ENCODE measurements at places on chromosomes 3 and 15. TPM values are rescaled to one million over a fixed set of nuclear protein-coding genes. Genes with fewer than 3 reads are reported as not detected.
A peak's percentile ranks its signal among the peaks of the same experiment; 100 is the strongest.

The PPP1R14D gene
- not detected for total RNA-seq

The TNFAIP8L3 gene
- not detected for total RNA-seq

The EEFSEC gene
- total RNA-seq, result 8.6 TPM

The BOC gene
- 29.6 TPM for total RNA-seq

The BSN gene
- total RNA-seq, result 1.3 TPM

The KBTBD12 gene
- total RNA-seq, result 2.0 TPM

The CYP19A1 gene
- 0.26 TPM for total RNA-seq

The STRA6 gene
- not detected for total RNA-seq

The GNB4 gene
- 7.3 TPM for total RNA-seq

The TMEM40 gene
- total RNA-seq, result not detected

The CHCHD6 gene
- 10.9 TPM for total RNA-seq

The ALDH1A2 gene
- 1.6 TPM for total RNA-seq

GRCh38 chr3:4418156-4418555, 48.9 kb downstream of the SUMF1 start:
- DNase-seq, result no peak

- no peak for DNase-seq
Observed at GRCh38 chr3:16366581-16366980, 101.6 kb downstream of the OXNAD1 start.

- DNase-seq, result no peak
Observed at GRCh38 chr15:74173380-74174218, at the start of gene ISLR. Gene ISLR, plus strand, starts transcription at chr15:74173710. Its CDS starts 1,149 bp downstream, at chr15:74174859.

DNA sequence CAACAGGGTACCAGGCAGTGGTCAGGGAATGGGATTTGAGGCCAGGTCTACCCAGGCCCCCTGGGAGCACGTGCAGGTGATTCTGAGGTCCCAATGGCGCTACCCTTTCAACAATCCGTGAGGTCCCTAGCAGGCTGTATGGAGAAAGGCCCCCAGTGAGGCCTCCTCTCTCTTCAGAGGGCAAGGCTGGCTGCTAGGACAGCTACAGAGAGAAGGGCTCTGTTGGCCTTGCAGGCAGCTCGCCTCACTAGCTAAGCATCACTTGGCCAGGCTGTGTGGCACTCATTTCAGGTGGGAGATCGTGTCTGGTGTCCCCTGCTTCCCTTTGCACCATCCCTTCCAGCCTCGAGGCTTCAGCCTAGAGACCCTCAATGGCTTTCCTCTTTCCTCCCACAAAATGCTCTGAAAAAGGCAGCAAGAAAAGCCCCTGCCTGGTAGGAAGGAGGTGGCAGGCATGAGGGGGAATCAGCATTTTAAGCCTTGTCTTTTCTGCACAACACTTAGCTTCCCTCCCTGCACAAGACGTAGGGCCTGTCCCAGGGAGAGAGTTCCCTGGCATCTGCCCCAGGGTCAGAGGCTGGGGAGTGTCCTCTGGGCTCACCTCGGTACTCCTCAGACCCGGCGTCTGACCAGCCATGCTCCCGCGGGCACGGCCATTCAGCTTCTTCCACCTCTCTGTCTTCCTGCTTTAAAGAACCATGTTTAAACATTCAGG, 111.8 kb downstream of the ASB7 start:
- DNase-seq, result no peak

DNA sequence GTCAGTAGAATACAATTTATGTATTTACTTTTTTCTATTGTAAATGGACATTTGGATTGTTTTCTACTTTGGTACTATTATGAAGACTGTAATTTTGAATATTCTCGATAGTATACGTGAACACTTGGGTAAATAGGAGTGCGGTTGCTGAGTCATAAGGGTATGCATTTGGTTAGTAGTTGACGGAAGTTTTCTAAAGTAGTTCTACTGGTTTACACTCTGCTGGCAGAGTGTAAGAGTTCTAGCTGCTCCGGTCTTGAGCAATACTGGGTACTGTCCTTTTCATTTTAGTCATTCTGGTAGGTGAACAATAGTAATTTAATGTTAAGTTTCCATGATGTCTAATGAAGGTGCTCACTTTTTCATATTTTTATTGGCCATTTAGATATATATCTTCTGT, 70.0 kb downstream of the MEF2A start:
- no peak for DNase-seq

DNA sequence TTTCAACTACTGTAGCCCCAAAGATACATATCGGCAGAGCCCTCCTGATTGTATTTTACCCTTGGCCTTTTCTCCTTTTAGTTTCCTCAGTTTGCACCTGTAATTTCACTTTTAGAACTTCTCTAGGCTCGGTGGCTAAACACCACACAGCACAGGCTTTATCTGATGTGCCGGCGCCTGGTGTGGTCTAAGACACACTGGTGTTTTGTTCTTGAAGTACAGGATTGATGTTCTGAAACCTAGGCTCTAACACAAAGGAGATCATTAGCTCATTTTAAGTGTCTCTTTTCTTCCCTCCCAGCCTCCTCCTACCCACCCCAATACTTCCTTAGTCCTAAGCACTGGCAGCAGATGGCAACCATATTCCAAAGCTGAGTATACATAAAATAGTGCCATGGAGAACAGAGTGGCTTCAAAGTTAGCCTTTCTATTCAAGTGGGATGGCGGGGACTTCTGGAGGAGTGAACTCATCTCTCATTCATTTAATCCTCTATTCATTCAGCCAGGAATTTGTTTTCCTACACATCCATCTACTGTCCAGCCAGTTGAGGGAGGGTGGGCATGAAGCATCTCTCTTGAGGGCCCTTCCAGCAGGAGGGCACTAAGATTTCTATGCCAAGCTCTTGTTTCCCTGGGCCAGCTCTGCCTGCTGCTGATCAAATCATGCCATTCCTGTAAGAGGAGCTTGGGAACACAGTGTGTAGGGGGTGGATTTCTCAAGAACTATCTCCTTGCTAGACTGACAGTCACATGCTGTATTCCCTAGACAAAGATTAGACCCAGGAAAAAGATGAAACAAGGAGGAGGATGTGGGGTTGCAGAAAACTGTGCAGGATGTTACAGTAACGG, 71.2 kb downstream of the TIGIT start:
- DNase-seq, result no peak

- DNase-seq, result no peak
Observed at GRCh38 chr15:62142736-62143135, 22.3 kb downstream of the C2CD4B start.

DNA sequence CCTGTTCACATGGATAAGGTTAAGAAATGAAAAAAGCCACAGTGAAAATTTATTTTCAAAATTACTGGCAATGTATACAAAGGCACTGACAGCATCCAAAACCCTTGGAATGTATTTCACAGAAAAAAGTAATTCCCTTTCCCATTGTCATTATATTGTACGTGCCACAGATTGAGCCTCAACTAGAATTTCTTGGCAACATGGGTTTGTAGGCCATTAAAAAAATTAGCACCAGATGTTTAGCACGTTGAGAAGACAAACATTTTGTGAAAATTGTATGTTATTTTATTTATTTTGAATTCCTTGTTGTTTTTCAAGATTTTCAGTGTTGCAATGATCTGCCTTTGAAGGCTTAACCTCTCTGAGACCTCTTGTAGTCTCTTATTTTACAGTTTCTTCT, 76.3 kb upstream of the EPHB3 start:
- DNase-seq, result no peak

DNA sequence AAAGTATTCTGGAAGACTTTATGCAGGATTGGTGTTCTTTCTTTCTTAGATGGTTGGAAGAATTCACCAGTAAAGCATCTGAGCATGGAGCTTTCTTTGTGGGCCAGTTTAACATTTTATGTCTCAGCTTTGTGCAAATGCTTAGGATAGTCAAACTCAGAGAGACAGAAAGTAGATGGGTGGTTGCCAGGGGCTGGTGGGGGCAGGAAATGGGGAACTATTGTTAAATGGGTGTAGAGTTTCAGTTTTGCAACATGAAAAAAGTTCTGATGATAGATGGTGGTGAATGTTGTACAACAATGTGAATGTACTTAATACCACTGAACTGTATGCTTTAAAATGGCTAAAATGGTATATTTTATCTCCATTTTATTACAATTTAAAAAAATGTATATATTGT, 24.8 kb downstream of the SPCS1 start:
- no peak for DNase-seq

DNA sequence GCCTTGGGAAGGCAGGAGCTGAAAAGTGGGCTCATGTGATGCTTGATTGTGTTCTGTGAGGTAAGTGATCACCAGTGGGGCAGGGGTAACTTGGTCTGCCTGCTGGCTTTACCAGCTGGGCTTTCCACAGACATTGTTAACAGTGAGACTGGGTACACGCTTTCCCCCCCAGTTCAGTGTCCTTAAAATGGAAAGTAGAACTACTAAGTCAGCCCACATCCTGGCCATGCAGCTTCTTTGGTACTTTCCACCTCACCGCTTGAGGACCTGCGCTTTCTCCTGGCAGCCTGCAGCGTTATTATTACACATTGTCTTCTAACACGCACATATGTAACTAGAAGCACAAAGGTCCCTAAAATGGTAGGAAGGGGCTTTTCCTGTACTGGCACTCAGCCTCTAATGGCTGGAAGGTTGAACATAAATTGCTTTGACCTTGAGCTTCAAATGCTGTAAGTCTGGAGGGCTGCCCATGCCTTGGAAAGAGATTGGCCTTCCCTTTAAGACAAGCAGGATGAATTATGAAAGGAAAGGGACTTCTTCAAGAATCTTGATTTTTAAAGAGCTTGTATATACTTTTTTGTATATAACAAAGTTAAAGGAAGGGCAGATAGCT, 216.1 kb upstream of the ROPN1 start:
- DNase-seq, result no peak

DNA sequence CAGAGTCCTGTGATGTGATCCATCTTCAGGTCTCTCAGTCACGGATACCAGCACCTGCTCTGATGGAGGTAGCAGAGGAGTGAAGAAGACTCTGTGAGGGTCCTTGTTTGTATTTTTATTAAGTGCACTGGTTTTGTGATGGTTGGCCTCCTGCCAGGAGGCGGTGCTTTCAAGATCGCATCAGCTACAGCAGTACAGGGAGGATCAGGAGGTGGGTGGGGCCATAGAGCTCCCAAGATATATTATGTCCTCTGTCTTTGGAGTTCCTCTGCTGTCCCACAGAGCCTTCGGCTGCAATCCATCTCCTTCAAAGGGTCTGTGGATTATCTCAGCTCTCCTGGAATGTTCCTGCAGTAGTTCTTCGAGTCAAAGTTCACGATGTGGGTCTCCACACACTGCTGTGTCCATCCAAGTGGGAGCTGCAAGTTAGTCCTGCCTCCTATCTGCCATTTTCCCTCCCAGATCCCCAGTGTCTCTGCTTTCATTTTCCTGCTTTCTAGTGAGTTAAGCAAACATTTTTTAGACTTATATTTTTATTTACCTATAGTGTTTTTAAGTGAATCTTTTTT, 54.7 kb downstream of the TM2D3 start:
- no peak for DNase-seq

DNA sequence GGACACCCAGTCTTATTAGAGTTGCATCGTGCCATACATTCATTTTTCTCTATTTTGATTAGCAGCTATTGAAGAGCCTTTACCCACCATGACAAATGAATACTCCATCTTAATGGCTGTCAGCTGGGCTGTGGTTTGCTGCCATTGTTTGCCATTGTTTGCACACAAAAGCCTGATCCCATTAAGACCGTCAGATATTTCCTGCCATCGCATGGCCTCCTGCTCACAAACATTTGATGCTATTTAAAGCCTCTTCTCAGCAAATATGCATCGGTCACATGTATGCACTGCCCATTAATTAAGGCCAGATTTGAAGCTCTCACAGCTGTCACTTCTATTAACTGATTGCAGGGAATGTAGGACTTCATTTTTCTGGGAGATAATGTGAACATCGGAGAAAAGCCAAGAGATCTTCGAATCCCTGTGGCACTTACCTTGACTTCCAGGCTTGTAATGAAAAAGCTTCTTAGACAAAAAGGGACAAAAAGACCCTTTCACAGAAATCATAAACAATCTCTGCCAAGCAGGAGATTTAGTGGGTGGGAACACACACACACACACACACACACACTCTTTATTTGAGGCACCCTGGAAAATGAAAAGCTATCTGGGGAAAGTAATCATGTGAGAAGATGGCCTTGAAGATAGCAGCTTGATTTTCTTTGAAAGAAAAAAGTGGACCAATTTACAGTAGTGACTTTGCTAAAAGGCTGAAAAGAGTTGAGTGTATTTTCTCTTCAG, 175.4 kb upstream of the NR2E3 start:
- no peak for DNase-seq

DNA sequence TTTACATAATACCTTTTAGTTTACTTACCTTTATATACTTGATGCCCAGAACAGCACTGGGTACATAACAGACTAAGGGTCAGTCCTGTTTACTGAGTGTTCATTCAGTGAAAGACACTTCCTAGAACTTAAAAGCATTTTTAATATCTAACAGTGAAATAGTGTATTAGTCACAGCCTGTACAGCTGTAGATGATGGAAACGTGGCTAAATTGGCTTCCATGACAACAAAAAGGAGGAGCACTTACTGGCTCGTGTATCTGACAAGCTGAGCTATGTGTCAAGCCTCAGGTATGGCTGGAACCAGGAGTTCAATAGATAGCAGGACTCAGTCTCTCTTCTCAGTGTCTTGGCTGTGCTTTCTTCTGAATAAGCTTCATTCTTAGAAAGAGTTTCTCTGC, 40.2 kb downstream of the CMTM8 start:
- no peak for DNase-seq

- no peak for DNase-seq
Observed at GRCh38 chr3:142566096-142566495, 12.4 kb downstream of the ATR start.

DNA sequence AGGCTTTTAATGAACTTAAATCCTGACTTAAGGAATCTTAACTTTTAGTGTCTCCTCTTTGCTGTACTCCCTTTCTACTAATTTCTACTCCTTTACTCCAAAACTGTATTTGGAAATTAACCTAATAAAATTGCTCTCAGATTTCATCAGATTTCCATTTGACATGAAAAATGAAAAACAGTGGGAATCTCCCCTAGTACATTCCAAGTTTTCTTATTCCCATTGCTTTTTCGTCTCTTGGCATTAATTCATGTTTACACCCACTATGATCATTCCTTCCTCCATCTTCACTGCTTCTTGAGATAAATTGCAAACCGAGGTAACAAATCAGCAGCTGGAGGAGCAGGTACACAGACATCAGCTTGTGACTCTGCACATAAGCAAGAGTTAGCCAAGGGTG, 208.7 kb downstream of the VGLL3 start:
- DNase-seq, result no peak

DNA sequence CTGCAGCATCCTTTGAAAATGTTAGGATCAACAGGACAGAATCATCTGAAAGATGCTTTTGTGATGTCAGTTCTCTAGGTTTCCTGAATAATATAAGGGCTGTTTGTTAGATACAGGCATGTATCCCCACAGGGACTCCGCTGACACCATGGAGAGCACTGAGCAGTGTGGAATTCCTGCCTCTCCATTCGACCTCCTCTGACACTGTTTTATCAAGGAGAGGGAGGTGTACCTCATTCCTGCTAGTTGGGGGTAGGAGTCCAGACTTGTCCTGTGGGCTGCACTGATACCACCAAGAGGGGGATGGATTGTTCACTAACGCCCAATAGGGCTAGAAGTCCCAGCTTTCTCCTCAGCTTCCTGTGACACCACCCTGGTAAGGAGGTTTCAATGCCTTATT, 46.6 kb downstream of the LARS2 start:
- DNase-seq, result no peak

- DNase-seq, result peak; percentile 9
Observed at GRCh38 chr3:194711913-194712312, 26.2 kb downstream of the FAM43A start.
